Psoas muscle (tissue), 8 donors: ENCODE measurements at places on chromosomes 2 and 18. TPM values are rescaled to one million over a fixed set of nuclear protein-coding genes. Genes with fewer than 3 reads are reported as not detected.

GRCh38 chr18:24995056-24995455, 356.9 kb downstream of the ZNF521 start:
- no peaks in the 10 kb centered on the region for H3K27me3 ChIP-seq
- H3K36me3 ChIP-seq, result no peaks in the 10 kb centered on the region
- DNase-seq, result no peak
- H3K4me1 ChIP-seq, result peaks cover 22% of the 10 kb centered on the region
- H3K27ac ChIP-seq, result no peak overlapping the region
- H3K4me3 ChIP-seq, result no peak overlapping the region

DNA sequence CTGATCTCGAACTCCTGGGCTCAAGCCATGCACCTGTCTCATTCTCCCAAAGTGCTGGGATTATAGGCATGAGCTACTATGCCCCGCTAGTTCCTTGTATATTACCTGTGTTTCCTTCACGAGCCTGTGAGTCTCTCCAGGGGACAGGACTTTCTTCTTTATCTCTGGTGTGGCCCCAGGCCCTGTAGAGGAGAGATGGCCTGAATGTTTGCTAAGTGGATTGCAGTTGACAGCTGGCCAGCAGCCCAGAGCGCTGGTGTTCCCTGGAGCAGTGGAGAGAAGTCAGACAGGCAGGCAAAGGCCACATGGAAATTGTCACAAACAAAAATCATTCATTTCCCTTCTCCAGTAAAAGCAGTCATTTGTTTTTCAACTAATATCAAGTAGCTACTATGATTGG, 17.9 kb downstream of the LPIN1 start:
- H3K27ac ChIP-seq, result no peak overlapping the region
- no peaks in the 10 kb centered on the region for H3K27me3 ChIP-seq
- peaks cover 29% of the 10 kb centered on the region for H3K4me1 ChIP-seq
- H3K4me3 ChIP-seq, result no peak overlapping the region

DNA sequence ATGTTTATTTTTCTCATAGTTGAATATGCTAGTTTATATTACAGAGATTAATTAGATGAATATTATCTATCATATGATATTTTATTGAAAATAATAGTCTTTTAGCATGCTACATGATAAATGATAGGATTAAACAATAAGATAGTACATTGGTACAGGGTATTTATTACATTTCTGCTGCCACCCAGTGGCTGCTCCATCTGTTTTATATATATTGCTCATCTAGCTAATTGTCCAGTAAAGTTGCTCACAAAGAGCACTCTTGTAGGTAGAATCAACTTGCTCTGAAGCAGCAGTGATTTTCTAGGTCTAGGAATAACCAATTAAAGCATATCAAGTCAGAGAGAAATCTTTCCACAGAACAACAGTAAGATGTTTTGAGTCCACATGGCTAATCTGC, 183.3 kb downstream of the ASXL3 start:
- H3K36me3 ChIP-seq, result no peaks in the 10 kb centered on the region
- H3K27me3 ChIP-seq, result no peaks in the 10 kb centered on the region
- no peak overlapping the region for H3K27ac ChIP-seq
- no peaks in the 10 kb centered on the region for H3K4me1 ChIP-seq
- no peak for DNase-seq
- H3K4me3 ChIP-seq, result no peak overlapping the region

GRCh38 chr2:18311420-18312195, 248.8 kb downstream of the RDH14 start:
- H3K4me1 ChIP-seq, result no peaks in the 10 kb centered on the region
- no peaks in the 10 kb centered on the region for H3K27me3 ChIP-seq
- H3K27ac ChIP-seq, result no peak overlapping the region
- DNase-seq, result no peak
- H3K36me3 ChIP-seq, result no peaks in the 10 kb centered on the region

DNA sequence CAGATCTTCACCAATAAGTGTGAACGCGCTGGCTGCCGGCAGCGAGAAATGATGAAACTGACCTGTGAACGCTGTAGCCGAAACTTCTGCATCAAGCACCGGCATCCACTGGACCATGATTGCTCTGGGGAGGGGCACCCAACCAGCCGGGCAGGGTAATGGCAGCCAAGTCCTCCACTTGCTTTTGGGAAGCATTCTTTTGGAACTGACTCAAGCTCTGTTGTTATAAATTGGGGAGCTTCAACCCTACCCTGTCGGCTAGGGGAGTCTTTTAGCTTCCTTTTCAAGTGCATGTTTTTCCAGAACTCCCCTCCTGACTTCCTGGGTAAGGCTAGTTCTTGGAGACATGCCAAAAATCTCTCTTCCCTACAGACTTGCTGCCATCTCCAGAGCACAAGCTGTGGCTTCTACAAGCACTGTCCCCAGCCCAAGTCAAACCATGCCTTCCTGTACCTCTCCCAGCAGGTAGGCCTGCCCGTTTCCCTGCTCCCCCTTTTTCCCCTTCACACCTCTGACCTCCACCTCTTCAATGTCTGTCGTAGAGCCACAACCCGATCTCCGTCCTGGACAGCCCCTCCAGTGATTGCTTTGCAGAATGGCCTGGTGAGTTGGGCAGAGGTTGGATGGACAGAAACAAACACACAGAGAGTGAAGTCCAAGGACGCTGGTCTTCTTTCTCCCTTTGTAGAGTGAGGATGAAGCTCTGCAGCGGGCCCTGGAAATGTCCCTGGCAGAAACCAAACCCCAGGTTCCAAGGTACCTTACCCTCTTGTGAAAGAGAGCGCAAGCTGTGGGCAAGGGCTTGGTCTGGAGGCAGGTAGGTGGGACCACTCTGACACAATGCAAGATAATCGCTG, 1.5 kb downstream of the ZFAND2B start:
- H3K27ac ChIP-seq, result peak overlapping the region; percentile 91
- H3K4me1 ChIP-seq, result peaks cover 15% of the 10 kb centered on the region
- peak overlapping the region; percentile 75 for H3K4me3 ChIP-seq
- DNase-seq, result no peak
- H3K27me3 ChIP-seq, result no peaks in the 10 kb centered on the region

DNA sequence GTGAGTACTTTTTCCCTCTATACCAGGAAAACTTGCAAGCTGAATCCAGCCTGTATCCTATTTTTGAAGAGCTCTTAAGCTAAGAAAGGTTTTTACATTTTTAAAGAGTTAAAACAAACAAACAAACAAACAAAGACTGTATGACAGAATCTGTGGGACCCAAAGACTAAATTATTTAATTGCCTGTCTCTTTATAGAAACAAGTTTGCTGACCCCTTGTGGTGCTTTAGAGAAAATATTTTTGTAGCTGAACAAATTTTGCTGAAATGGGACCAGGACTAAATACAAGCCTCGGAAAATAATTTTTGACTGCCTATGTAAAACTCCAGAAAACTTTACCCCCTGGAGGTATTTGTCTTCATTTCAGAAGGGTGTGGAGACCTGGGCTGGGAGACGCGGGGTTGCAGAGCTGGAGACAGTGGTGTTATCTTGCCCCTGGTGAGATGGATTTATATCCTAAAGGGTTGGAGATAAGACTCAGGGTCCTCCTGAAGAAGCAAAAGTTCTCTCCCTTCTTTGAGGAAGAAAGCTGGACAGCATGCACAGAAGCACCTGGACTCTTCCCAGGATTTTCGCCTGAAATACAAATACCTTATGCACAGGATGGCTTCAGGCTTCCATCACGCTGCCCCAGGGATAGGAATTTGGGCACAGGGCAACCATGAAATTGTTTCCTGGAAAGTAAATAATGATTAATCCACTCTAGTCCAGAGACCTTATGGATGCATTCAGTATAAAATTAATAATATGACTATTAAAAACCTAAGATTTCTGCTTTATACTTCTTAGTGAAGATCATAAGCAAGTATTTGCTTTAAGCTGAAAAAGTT, 54.3 kb downstream of the TMX3 start:
- H3K4me1 ChIP-seq, result no peaks in the 10 kb centered on the region
- H3K4me3 ChIP-seq, result no peak overlapping the region
- DNase-seq, result no peak
- no peak overlapping the region for H3K27ac ChIP-seq

- no peak overlapping the region for H3K27ac ChIP-seq
- H3K4me3 ChIP-seq, result no peak overlapping the region
- H3K4me1 ChIP-seq, result no peaks in the 10 kb centered on the region
Measured at GRCh38 chr2:30325600-30326328, 94.4 kb downstream of the LBH start.

- no peaks in the 10 kb centered on the region for H3K36me3 ChIP-seq
- no peak for DNase-seq
- no peak overlapping the region for H3K4me3 ChIP-seq
- no peak overlapping the region for H3K27ac ChIP-seq
- no peaks in the 10 kb centered on the region for H3K4me1 ChIP-seq
- no peaks in the 10 kb centered on the region for H3K27me3 ChIP-seq
Measured at GRCh38 chr2:148567716-148568115, 76.8 kb upstream of the EPC2 start.

DNA sequence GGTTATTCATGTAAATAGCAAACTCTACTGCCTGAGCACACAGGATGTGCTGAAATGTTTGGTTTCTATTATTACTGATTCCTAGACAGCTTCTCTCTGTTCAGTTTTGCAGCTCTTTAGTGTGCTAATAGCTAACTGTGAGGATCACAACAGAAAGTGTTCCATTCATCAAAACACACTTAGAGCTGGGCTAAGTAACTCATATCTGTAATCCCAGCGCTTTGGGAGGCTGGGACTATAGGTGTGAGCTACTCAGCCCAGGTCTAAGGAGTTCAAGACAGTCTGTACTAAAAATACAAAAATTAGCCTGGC, 63.2 kb downstream of the MOGAT1 start:
- H3K27me3 ChIP-seq, result no peaks in the 10 kb centered on the region
- H3K36me3 ChIP-seq, result no peaks in the 10 kb centered on the region
- peaks cover 42% of the 10 kb centered on the region for H3K4me1 ChIP-seq
- H3K27ac ChIP-seq, result peak overlapping the region; percentile 38
- H3K4me3 ChIP-seq, result no peak overlapping the region
- DNase-seq, result no peak

GRCh38 chr2:231181860-231182512, 16.4 kb upstream of the ARMC9 start:
- H3K27me3 ChIP-seq, result no peaks in the 10 kb centered on the region
- H3K4me3 ChIP-seq, result no peak overlapping the region
- H3K36me3 ChIP-seq, result no peaks in the 10 kb centered on the region
- peak overlapping the region; percentile 83 for H3K27ac ChIP-seq
- peak; percentile 82 for DNase-seq

DNA sequence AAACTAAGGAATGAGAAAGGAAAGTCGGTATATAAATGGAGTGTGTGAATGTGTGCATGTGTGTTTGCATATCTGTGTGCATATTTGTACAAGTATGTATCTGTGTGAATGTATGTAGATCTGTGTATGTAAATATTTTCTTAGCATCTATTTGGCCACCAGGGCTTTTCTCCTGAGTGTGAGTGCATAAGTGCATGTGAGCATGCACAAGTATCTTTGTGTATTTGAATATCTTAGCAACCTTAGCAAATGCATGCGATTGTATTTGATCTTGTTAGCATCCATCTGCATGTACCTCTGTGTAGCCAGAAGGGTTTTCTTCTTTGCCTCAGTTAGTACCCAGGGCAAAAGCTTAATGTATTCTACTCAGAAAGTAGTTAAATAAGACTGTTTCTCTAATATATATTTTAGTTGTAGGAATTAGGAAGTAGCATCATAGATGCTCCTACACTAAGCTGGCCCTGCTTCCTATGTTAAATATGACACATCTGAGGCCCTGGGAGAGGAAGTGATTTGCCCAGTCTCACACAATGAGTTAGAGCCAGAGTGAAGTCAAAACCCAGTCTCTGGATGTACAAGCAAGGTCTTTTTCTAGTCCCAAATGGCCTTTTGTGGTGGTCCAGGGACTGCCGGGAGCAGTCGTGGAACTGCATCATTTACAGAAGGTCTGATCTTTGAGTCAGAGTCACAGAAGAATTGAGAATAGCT, 9.2 kb downstream of the FKBP1B start:
- H3K36me3 ChIP-seq, result no peaks in the 10 kb centered on the region
- no peak overlapping the region for H3K4me3 ChIP-seq
- no peak for DNase-seq
- no peaks in the 10 kb centered on the region for H3K27me3 ChIP-seq
- H3K4me1 ChIP-seq, result no peaks in the 10 kb centered on the region

DNA sequence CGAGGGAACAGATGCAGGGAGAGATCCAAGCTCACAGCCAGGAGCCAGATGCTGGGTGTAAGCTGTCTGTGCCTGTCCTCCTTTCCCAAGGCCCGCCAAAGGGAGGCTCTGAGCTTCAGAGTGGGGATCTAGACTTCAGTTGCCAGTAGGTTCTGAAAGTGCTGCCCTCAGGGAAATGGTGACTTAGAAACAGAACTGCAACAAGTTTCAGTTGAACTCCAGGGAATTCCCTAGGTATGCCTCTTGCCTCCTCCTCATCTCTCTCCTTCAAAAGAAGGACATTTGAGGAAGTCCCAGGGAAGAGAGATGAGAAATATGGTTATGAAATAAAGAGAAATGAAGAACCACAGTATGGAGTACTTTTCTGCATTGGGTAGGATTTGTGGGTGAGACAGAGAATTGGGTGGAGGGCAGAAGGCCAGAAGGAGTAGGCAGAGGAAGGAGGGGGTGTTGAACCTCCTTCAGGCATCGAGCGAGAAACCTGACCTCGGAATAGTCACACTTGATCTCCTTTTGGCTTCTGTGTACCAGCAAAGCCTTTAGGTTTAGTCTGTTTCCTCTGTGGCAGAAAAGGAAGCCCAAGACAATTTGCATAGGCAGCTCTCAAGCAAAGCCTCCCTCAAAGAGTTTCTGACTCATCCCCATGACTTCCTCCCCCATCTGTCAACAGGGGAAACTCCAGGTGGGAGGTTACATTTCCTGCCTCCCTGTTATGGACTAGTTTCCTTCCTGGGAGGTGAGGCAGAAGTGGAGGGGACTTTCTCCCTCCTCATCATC, 45.7 kb downstream of the QPCT start:
- no peaks in the 10 kb centered on the region for H3K36me3 ChIP-seq
- peaks cover 14% of the 10 kb centered on the region for H3K4me1 ChIP-seq
- no peaks in the 10 kb centered on the region for H3K27me3 ChIP-seq
- peak overlapping the region; percentile 80 for H3K27ac ChIP-seq

DNA sequence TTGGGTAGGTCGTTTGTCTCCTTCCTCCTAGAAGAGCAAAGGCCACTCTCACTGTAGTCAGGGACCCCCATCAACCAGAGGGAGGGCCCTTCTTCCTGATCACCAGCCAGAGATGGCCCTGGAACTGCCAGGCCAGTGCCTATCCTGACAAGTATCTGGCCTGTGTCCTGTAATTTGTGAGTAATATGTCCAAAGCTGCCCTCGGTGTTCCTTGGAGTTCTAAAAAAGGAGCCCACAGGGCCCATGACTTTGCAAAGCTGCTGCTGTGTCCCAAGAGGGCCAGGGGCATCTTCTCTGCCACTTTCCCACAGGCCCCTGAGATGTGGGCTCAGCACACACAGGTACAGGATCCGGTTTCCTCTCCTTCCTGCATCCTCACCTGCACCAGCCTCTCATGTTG, 212.4 kb downstream of the SEPTIN10 start:
- no peak overlapping the region for H3K27ac ChIP-seq
- no peaks in the 10 kb centered on the region for H3K27me3 ChIP-seq
- no peaks in the 10 kb centered on the region for H3K36me3 ChIP-seq
- peaks cover 9% of the 10 kb centered on the region for H3K4me1 ChIP-seq
- H3K4me3 ChIP-seq, result no peak overlapping the region

- no peaks in the 10 kb centered on the region for H3K27me3 ChIP-seq
- H3K27ac ChIP-seq, result peak overlapping the region; percentile 92
- no peaks in the 10 kb centered on the region for H3K4me1 ChIP-seq
- no peak for DNase-seq
Measured at GRCh38 chr2:66438498-66438833, 3.5 kb downstream of the MEIS1 start.

- H3K27me3 ChIP-seq, result no peaks in the 10 kb centered on the region
- no peak for DNase-seq
- no peak overlapping the region for H3K4me3 ChIP-seq
- H3K36me3 ChIP-seq, result no peaks in the 10 kb centered on the region
- no peak overlapping the region for H3K27ac ChIP-seq
- H3K4me1 ChIP-seq, result no peaks in the 10 kb centered on the region
Measured at GRCh38 chr2:190819840-190820301, 60.8 kb upstream of the GLS start.

Gene TUBA3E
- total RNA-seq, result not detected

Gene CNTNAP5
- not detected for total RNA-seq

Gene MOCOS
- 2.9 TPM for total RNA-seq

Gene CHRND
- 80.1 TPM for total RNA-seq

Gene CYBRD1
- 47.3 TPM for total RNA-seq

Gene UGT1A8
- not detected for total RNA-seq
